Cardiac fibroblast (primary cell): ENCODE measurements at places on chromosomes 5 and 9.

DNA sequence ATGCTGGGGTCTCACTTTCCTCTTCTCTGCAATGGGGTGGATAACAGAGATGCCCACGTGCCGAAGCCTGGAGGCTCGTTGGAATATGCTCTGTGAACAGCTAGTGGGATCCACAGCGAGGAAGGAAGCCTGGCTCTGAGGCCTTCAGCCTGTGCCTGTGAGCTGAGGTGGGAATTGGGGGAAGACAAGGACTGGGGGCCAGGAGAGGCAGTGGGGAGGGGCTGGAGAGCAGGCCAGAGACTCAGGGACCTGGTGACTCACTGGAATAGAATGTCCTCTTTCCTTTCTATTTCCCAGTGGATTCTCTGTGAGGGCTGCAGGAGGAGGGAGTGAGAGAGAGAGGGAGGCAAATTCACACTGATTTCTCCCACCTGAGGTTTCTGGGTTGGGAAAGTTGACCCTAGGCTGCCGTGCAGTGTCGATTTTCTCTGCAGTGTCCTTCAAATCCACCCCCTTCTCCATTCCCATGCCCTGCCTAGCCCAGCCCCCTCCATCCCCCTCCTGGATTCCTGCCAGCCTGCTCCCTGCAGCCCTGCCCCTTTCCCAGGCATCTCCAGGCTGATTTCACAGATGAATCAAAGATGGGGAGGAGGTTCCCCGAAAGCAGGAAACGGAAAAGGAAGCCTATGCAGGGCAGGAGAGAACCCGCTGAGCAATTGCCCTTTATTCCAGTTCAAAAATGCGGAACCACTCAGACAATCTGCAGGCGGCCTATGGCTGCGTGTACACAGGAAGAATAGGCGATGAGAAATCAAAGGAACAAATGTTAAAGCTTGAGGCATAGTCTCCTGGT, 1.4 kb upstream of the SPAAR start:
- peak; percentile 94 for DNase-seq

GRCh38 chr5:37370550-37370863, 399 bp downstream of the NUP155 start:
- peak; percentile 4 for DNase-seq

DNA sequence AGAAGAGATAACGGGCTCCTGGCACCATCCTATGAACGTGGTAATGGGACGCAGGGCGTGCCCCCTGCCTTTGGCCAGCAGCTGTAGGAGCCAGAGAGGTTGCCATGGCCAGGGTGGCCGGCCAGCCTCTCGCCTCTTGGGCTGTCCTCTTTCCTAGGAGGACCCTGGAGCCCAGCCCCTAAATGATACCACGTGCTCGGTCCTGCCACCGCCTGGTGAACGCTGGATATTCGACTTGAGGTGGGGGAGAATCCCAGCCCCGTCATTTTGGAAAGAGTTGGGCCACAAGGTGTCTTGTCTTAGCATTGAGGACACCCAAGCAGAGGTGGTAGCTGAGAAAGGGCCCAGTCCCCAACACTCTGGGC, 391 bp upstream of the NRG2 start:
- DNase-seq: no peak

DNA sequence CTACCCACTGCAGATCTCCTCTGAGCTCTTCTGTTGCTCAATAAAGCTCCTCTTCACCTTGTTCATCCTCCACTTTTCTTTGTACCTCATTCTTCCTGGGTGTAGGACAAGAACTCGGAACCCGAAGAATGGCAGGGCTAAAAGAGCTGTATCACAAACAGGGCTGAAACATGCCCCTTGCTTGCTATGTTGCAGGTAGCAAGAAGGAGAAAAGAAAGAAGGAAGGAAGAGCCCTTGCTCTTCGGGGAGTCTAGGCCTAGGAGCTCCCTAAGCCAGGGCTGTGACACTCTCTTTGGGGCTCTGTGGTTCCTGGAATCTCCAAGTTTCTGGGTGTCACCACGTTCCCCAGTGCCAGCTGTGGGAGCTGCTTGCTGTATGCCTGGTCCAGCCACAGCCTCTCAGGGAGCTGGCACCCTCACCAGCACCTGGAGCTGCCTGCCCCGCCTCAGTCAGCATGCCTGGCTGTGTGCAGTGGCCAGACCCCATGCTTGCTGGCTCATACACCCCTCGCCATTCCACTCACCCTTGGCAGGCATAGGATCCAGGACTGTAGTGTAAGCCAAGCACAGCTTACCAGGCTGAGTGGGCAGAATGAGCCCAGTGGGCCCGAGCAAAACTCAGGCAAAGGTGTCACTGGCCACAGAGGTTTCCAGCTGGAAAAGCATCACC, 274.8 kb upstream of the ADRA1B start:
- DNase-seq: no peak

- no peak for DNase-seq
These were observed 1644.5 kb upstream of the NUDT12 start for GRCh38 chr5:105207066-105207465.

- no peak for DNase-seq
These were observed 163.5 kb upstream of the SNX2 start for GRCh38 chr5:122611406-122611805.

- no peak for DNase-seq
These were observed 126.0 kb downstream of the FOXD1 start for GRCh38 chr5:73322437-73323076.

- peak; percentile 23 for DNase-seq
These were observed 124.8 kb upstream of the PTCH1 start for GRCh38 chr9:95641586-95641985.

- peak; percentile 74 for DNase-seq
These were observed 106.1 kb downstream of the THBS4 start for GRCh38 chr5:80141147-80141671.

DNA sequence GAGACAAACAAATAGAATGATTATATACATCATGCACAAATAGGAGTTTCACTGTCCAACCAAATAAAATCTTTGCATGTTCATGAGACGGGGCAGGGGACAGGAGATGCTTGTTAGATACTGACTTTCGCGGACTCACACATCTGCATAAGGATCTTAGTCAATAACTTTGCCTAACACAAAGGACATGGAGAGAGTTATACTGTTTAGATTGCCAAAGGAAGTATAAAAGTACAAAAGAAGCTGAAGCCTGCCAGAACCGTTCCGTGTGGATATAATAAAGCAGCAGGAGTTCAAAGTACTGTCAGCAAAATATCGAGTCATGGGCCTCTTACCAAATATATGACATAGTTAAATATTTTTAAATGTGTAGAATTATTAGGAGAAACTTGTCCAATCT, 1148.4 kb downstream of the EFNA5 start:
- peak; percentile 23 for DNase-seq

DNA sequence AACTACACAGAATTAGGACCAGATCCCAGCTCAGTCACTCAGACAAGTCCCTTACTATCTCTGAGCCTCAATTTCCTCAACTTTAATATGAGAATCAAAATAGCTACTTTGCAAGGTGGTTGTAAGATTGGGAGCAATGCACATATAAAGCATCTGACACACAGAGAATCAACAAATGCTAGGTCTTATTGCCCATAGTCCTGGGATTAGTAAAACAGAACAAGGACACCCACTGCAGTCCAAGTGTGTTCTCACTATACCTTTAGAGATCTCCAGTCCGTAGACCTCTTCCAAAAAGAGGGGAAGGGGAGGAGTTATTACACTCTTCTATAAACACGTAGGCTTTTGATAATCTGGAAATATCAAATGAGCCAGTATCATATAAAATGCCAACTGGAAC, 190.0 kb downstream of the CCDC192 start:
- no peak for DNase-seq
